Breast epithelium (tissue), 4 donors: ENCODE measurements at places on chromosomes 3 and 15. TPM values are rescaled to one million over a fixed set of nuclear protein-coding genes. Genes with fewer than 3 reads are reported as not detected.

DNA sequence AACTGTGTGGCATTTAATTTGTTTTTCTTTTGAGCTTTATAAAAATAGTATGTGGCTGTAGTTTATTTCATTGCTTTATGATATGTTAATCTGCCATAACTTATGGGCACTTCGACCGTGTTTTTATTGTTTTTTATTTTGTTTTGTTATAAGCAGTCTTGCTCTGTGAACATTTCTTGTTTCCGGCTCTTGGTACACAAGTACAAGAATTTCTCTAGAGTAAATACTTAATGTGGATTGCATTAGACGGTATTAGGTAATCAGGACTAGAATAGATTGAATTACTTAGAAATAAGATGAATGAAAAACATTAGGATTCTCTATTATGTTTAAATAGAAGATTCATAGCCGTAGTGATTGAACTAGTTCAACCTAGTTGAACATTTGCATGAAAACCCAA lies 2.1 kb downstream of the ZFAND6 start:
- DNase-seq, result no peak

DNA sequence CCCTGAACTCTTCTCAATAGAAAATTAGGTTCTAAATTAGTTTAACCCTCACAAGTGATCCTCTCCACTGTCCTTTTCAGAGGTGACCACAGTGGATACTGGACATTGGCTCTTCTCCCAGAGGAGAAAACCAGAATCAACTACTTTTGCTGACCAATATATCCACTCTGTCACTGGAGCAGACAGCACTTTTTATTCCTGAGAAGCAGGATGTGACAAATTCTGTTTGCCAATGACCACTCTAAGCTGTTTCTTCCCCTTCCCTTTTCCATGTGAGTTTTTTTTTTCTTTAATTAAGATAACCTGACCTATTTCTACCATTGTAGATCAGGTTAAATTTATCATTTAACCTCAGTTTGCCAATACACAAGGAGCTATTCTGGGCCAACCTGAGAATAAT lies 79.7 kb upstream of the ZNF280D start:
- no peak for DNase-seq

GRCh38 chr3:30768703-30769550 lies 125.5 kb downstream of the GADL1 start:
- peak; percentile 60 for DNase-seq

DNA sequence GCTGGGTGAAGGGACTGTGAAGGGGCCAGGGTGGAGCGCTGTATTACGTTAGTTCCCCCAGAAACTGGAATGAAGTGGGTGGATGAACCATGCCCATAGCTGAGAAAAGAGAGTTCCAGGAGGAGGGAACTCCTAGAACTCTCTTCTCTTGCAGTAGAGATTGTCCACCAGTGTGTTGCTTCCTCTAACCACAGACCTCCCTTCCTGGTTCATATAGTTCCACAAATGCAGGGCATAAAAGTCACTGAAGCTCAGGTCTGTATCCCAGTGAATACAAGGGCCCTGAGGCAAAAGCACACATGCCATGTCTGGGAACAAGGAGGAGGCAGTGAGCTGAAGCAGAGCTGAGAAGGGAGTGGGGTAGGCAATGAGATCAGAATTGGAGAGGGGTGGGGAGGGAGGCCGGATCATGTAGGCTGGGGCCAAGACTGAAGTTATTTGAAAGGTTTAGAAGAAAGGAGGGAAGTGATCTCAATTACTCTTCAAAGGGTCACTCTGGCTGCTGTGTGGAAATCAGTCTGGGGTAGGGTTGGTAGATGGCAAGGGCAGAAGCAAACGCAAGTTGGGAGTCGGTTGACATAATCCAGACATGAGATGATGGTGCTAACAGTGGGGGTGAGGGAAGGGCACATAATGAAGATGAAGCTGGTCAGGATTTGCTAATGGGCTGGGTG lies 6.5 kb downstream of the A4GNT start:
- no peak for DNase-seq

DNA sequence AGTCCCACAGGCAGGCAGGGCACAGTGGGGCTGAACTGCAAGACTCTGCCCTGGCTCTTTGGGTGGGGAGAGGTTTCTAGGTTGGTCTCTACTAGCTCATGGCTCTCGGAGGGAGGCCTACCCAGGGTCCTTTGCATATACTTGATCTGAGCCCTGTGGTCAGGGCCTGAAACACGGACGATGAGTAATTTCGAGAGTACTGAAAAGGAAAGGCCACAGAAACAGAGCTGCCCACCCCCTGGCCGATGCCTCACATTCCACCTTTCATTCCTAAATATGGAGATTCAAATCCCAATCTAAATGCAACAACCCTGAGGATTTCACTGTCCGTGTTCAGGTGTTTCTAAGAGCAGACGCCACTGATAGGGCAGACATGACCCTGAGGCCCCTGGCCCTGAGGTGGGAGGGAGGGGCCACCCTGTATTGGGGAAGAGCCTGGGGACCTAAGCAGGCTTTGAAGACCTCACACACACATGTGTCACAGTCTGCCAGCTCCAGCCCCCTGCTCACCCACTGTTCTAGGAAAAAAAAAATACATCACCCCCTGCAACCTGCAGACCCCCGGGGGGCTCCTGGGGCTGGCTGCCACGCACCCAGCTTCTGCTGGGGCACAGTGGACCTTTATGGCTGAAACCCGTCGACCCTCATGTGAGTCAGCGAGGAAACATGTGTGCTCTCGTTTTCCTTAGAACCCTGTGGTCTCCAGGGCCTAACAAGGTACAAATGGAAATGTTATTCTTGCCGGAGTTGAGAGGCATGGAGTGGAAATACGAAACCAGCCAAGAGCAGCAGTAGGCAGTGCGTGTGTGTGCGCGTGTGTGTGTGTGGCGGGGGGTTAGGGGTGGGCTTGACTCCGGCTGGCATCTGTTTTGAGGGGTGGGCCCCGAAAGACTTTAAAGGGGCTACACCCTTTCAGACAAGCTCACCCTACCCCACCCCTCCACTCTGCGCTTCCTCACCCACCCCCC lies 112.7 kb downstream of the CHSY1 start:
- no peak for DNase-seq

DNA sequence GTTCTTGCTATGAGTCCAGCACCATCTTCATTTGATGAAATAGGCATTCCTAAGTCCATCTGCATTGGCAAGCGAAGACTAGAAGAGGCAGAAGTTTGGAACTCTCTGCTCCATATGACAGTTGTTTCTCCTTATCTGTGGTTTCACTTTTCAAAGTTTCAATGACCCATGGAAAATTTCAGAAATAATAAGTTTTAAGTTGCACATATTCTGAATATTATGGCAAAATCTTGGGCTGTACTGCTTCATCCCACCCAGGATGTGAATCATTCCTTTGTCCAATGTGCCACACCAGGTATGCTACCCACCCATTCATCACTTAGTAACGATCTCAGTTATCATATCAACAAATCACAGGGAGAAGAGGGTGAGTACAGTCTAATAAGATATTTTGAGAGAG lies 647.9 kb downstream of the GRM7 start:
- DNase-seq, result no peak

- no peak for DNase-seq
Observed at GRCh38 chr3:148903022-148903442, 37.9 kb downstream of the CPA3 start.

- DNase-seq, result no peak
Observed at GRCh38 chr3:87674397-87675161, 384.2 kb downstream of the CGGBP1 start.

DNA sequence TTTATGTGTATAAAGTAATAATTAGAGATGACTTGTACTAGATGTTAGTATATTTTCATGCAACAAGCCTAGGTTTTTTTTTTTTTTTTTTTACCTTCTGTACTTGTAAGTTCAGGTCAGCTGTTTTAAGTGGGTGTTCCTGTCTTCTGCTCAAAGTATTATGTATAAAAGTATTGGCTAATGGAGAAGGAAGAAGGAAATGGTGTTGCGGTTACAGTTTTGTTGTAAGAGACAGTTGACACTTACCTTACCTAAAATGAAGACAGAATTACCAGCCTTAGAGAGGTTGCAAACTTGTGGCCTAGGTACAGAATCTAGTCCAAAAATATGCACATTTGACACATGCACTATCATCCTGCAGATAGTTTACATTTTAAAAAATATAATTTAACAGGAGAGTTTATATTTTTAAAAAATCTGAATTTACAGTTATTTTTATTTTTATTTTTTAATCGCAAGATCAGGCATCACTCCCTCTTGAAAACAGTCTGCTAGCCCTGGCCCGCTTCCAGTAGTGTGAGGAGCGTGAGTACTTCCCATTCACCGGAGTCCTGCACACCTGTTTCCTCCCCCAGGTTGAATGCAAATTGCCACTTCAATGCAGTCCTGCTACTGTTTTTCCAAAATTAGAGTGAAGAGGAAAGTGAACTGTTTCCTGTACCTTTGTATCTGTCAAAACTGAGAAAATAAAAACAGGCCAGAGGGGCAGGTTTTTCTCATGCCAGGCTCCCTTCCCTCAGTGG lies 224.3 kb upstream of the SOX2 start:
- no peak for DNase-seq

DNA sequence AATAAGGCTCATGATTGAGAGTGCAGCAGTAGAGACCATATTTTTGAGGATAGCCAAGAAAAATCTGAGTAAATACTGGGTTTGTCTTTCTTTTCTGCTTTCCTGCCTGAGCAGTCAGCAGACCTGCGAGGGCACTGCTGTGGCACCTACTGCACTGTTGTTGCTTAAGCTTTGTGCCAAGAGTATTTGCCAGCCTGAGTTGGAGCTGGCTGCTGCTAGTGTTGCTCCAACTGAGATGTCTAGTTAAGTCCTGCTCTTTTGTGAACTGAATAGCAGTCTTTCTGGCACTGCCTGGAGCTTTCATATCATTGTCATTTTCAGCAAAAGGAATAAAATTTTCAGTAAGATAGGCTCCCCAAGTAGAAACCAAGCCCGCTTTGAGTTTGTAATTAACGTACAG lies 214.5 kb upstream of the P2RY1 start:
- DNase-seq, result peak; percentile 22

DNA sequence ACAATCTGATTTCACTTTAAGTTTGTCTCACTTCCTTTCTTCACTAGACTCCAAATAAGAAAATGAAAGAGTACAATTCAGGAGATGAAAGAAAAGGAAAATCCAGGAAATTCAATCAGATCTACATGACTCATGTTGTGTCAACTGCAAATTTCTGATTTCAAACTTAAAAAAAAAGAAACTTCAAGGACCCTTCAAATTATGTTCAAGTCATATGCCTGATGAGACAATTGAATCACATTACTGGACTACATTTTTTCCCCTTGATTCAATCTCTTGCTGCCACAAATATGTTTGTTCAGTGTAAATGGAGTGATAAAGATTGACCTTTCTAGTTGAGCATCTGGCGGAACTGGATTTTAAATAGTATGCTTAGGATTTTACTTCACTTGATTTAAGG lies 37.4 kb downstream of the FRMD5 start:
- no peak for DNase-seq

- DNase-seq, result no peak
Observed at GRCh38 chr3:185332026-185332735, 30.8 kb upstream of the MAP3K13 start.

DNA sequence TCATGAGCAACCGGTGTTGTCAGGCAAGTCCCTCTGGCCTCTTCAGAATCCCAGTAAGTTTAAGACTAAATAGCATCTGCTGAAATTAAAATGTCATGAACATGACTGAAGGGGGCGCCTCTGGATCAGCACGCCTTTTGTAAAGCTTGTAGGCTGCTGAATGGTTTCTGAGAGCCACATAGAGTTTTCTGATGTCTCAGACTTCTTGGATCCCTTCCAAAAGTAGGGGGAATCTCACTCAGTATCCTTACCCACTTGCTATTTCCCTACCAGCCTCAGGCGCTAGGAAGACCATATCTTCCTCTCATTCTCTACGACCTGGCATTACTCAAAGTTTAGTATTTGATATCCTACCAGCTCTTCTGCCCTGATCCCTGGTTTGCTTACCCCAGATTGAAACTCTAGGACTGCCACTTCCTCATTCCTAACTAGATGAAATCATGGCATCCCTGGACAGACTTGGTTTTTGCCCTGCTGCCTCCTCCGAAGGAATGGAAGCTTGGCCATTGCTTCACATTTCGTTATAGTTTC lies 62.7 kb upstream of the CD47 start:
- no peak for DNase-seq

- DNase-seq, result no peak
Observed at GRCh38 chr3:89375451-89375850, 268.0 kb downstream of the EPHA3 start.

DNA sequence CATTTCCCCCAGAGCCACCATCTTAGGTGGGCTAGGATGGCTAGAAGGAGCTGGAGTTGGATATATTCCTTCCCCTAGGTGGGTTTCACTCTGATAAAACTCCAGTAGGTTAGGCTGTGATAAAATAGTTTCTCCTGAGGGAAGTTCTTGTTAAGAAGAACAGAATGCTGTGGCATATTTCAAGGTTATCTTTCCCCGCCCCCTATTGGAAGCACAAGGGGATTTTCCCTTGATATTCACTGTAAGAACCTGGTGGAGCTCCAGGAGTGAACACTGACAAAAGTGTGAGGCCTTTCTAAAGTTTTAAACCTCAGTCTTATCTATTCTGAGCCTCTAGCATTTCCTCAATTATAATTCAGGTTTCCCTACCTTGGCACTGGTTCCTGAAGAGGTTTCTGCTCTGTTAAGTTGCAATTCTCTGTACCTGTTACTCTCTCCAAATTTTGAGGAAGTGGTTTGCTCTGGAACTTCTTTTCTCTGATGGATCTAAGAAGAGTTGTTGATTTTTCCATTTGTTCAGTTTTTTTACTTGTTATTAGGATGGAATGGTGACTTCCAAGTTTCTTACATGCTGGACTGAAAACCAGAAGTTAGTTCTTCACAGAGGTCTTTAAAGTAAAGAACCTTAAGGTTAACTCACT lies 113.5 kb downstream of the GMPS start:
- DNase-seq, result no peak

DNA sequence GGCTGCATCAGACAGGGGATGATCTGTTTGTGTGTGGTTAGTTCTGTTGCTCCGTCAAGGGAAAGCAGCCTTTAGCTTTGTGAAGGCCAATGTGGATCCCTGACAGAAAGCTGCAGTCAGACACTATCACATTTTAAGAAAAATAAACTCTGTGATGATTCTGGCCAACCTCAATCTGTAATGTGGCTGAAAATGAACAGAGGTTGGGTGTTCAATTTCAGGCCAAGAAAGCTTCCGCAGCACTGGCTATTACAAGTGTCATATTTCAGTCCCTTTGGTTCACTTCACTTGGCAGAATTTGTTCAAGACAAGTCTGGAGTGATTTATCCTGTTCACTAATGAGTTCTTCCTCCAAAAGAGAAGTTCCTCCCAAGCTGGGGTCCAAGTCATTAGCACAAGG lies 571.8 kb upstream of the IL12A start:
- no peak for DNase-seq

Gene SPSB4
- total RNA-seq, result not detected

Gene ITGB5
- total RNA-seq, result 181 TPM

Gene SHC4
- total RNA-seq, result 0.16 TPM

Gene CTXN2
- not detected for total RNA-seq

Gene ACSBG1
- total RNA-seq, result not detected

Gene CFAP100
- not detected for total RNA-seq

Gene NUP210
- total RNA-seq, result 14.7 TPM

Gene DYNC1LI1
- total RNA-seq, result 31.8 TPM

Gene KBTBD13
- total RNA-seq, result 0.33 TPM

Gene CELSR3
- 1.1 TPM for total RNA-seq
